Activated CD4-positive, alpha-beta T cell treated with anti-CD3 and anti-CD28 coated beads, Interleukin-2, amount 50 U/mL, for 48 hours (primary cell): ENCODE measurements at places on chromosomes 16 and 17.

DNA sequence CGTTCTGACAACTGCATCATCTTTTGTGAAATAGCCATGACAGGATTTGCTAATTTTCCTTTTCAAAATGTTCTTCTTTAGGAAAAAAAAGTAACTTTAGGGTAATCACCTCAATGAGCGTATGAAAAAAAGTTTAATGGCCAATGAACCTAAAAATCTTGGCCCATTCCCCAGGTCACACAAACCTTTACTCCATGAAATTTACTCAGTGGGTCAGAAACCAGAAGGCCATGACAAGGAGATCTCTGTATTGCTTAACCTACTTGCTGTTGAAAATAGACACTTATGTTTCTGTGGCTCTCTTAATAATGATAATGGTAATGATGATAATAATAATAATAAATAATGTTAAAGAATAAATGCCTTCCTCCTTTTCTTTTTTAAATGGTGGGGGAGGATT, 180.8 kb upstream of the IRX3 start:
- no peak for DNase-seq

DNA sequence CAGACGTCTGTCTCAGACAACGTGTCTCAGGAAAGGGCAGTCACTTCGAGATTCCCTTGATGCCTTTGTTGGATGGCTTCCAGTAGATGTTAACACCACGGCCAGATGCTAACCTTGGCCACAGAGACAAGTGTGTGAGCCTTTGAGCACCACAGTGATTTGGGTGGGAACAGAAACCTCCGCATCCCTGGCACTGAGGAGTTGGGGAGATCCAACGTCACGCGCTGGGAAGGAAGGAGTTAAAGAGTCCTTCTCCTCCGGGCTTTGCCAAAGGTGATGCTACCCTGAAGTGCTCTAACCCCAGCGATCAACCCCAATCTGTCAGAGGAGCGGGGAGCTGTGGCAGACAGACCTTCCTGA, 3.0 kb upstream of the ABR start:
- no peak for DNase-seq

GRCh38 chr16:10868596-10869469, 8.2 kb upstream of the CIITA start:
- no peak for DNase-seq

DNA sequence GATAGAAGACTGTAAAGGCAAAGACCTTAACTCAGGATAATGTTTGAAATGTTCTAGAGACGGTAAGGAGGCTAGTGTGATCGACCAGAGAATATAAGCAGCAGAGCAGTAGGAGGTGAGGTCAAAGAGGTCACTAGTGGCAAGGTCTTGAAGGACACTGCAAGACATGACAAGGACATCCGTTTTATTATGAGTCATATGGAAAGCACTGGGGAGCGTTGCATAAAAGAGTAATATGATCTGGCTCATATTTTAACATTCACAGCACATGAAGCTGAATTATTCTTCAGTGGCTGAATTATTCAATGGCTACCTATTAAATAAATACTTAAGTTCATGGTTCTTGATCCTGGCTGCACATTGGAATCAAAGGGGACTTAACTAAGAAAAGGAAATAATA, 123.7 kb downstream of the SOX9 start:
- DNase-seq: no peak

- peak; percentile 18 for DNase-seq
Observed at GRCh38 chr17:10357768-10358167, 15.0 kb downstream of the MYH13 start.

DNA sequence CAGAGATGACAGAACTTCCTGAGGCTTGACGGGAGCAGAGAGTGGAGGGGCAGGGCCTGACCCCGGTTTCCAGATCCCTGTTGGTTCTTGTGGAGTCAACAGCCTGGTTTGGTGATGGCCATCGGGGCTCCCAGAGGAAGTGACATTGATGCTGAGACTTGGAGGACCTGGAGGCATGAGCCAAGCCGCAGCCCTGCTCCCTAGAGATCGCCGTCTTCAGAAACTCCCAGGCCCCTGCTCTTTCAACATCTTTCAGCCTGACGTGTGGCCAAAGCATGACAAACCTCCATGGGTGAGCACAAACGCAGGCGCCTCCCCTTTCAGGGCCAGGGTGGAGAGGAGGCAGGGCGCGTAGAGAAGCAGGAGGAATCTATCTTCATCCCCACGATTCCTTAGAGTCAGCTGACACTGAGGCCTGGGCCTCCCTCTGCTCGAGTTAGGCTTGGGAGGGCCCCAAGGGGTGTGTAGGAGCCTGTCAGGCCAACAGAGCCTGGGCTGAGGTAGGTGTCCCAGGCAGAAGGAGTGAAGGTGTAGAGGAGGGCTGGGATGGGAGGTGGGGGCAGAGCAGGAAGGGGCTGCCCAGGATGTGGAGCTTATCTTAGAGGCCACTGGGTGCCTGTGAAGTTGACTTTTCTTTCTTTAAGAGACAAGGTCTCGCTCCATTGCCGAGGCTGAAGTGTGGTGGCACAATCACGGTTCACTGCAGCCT, 56.1 kb upstream of the MED9 start:
- DNase-seq: no peak

- no peak for DNase-seq
Observed at GRCh38 chr17:4879601-4880000, 19.7 kb upstream of the C17orf107 start.

DNA sequence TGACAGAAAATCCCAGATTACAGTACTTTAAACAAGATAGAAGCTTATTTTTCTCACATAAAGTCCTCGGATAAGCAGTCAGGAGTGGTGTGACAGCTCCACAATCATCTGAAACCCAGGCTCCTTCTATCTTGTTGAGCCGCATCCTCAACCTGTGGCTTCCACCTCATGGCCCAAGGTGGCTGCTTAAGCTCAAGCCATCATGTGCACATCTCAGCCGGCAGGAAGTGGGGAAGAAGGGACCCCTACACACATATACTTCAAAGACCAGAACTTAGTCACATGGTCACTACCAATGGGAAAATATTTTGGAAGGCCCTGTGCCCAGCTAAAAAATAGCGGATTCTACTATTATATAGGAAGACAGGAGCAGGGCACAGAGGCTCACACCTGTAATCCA, 11.0 kb upstream of the FBXO47 start:
- DNase-seq: no peak

DNA sequence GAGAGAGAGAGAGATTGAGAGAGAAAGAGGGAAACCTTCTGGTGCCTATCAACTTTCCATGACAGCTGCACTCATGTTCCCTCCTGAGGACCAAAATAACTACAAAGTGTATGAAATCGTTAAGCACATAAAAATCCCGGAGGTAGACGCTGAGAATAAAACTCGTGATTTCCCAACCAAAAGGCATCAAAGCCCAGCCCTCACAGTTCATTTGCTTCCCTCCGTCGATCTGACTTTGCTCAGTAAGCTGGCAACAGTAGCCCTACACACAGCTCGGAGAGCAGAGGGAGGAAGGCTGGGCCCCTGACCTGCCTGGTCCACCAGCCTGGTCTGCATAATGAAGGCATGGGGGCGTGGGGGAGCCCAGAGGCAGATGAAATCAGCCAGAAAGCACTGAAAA, 273.9 kb upstream of the ZFHX3 start:
- no peak for DNase-seq

DNA sequence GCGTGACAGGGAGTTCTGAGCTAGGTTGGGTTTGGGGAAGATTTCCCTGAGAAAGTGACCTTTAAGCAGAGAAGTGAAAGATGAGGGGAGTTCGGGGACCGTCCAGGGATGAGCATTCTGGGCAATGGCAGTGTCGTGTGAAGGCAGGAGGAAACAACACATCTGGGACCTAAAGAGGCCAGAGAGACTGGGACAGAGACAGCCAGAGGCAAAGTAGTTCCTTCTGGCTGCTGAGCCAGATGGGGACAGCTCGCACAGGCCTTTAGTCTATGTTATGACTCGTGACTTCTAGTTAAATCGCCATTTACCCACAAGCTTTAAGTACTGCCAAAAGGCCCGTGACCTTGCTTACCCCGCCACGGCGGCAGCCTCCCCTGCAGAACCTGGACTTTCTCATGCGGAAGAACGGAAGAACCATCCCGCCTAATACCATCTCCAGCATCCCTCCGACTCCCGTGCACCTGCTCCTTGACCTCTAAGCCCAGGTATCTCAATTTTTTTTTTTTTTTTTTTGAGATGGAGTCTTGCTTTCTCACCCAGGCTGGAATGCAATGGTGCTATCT, 8.5 kb upstream of the MED11 start:
- no peak for DNase-seq

- no peak for DNase-seq
Observed at GRCh38 chr17:61239953-61240352, 159.7 kb upstream of the TBX2 start.

DNA sequence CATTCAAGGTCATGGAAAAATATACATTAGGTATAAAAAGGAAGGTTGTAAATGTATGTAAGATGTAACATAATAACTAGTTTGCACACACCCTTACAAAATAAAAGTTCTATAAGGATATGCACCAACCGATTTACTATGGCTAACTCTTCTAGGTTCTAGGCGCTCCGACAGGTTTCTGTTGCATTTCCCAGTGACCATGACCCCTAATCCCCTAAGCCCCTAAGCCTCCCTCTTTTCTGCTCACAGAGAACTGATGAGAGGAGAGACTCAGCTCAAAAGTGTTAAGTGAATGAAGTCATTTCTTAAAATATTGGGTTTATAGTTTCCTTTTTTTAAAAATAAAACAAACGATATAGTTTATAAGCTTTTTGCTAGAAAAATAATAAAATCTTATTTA, 30.0 kb upstream of the HEATR6 start:
- DNase-seq: no peak

- DNase-seq: no peak
Observed at GRCh38 chr16:54446639-54447038, 160.1 kb upstream of the IRX3 start.

- peak; percentile 73 for DNase-seq
Observed at GRCh38 chr16:4505356-4506147, 29.4 kb downstream of the HMOX2 start.

- DNase-seq: no peak
Observed at GRCh38 chr16:50246299-50247122, 19.8 kb upstream of the ADCY7 start.

DNA sequence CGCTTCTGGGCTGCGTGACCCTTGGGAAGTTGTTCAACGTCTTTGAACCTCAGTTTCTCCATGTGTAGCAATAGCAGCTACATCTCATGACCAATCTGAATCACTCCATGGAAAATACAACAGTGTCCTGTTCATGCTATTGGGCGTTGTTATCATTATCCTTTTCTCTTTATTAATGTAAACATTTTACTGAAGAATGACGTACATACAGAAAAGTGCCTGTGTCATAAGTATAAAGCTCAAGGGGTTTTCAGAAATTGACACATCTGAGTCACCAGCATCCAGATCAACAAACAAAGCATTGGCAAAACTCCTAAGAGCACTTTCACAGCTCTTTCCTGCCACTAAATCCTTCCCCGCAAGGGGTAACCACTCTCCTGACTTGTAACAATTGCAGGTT, 438.4 kb downstream of the XYLT1 start:
- DNase-seq: no peak

DNA sequence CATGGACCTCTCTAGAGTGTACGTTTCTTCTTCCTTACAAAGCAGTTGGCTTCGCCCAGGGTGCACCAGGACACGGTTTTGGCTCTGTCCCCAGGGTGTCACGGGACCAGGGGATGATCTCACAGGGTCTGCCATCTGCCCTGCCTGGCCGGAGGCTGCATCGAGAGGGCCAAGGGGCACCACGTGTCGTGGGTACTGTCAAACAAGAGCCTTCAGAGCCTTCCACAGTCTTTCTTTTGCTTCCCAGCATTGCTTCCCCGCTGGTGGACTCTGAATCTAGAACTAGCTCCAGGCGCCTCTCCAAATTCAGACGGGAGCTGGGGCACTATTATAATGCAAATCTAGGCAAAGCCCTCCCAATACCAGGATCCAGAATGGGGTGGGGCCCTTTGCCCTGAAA, 47.9 kb downstream of the MAPT start:
- no peak for DNase-seq

- no peak for DNase-seq
Observed at GRCh38 chr17:66306446-66306845, 4.0 kb downstream of the PRKCA start.

DNA sequence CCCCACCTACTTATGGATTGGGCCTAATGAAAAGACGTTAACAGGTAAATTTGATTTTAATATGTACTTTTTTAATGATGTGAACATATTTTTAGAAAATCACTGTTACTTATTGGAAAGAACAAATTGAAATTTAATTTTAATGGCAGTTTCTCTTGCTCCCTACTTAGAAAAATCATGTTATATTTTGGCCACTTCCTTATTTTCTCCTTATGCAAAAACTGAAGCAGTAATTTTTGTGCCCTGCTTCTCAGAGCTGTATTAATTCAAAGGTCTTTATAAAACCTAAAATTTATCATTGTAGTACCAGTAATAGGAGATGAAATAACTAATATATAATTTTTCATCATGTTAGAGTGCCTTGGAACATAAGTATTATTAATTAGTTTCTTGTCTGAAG, 2.8 kb downstream of the ZPBP2 start:
- no peak for DNase-seq

- no peak for DNase-seq
Observed at GRCh38 chr16:82979406-82980111, 352.8 kb downstream of the CDH13 start.

GRCh38 chr17:7415784-7416183, 4.3 kb upstream of the SPEM1 start:
- DNase-seq: no peak

DNA sequence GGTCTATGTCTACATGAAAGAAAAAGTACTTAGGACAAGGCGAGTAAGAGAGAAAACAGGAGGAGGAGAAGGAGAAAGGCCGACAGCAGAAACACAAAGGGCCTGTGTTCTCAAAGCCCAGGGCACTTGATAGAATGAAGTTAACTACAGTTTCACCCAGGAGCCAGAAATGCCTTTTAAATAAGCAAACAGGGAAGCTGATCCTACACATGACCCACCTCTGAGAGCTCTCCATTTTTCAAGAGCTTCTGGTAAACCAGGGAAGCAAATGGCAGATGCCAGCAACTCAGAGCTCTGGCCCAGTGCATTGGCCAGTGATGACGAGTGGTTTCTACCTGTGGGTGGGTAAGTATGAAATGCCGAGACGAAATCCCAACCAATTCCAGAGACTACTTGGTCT, 163.4 kb downstream of the ZFHX3 start:
- DNase-seq: no peak

DNA sequence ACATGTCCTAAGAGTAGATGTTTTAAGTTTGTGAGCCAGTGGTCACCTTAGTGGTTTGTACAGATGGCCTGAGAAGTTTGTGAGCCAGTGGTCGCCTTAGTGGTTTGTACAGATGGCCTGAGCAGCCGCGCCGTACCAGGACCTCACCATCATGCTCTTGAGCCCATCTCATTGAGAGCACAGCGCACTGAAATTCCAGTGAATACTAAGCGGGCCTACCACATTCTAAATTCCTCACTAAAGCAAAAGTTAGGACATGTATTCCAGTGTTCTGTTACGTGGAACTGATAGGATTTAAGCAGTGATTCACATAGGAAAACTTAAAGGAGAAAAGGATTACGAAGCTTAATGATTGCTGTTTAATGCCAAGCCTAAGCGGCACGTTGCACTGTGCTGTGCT, 3.9 kb downstream of the USP10 start:
- DNase-seq: no peak
